H54 (cell line): ENCODE measurements at places on chromosomes 2 and 18.

GRCh38 chr2:65545837-65546805, 113.7 kb upstream of the SPRED2 start:
- DNase-seq = peak; percentile 56

- no peak for DNase-seq
These were observed 434.2 kb downstream of the MEIS1 start for GRCh38 chr2:66869076-66869475.

- no peak for DNase-seq
These were observed 55.5 kb upstream of the BIN1 start for GRCh38 chr2:127162261-127163089.

DNA sequence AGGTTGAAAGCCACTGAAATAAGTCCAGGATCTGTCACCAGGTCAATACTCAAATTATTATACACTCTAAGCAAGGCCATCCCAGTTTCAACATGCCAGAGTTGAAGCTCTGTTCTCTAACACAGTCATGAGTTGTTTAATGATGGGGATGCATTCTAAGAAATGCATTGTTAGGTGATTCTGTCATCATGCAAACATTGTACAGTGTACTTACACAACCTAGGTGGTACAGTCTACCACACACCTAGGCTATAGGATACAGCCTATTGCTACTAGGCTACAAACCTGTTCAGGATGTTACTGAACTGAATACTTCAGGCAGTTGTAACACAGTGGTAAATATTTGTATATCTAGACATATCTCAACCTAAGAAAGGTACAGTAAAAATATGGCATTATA, 162.2 kb downstream of the BAZ2B start:
- no peak for DNase-seq

DNA sequence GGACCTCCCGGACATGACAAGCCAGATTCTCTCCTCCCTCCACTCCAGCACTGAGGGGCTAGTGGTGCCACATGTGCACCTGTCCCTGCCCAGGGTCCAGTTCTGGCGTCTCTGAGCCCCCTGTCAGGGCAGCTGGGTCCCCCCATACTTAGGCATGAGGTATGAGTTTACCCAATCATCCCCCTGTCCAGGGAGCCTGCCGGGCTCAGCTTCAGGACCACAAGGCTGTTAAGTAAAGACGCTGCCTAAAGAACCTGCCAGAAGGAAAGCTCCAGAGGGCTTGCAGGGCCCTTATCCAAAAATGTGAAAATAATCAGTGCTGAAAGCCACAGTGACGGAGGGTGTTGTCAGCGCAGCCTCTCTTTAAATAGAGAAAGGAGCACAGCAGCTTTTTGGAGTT, 40.0 kb downstream of the SH3BP4 start:
- no peak for DNase-seq

- DNase-seq = no peak
These were observed 98.1 kb upstream of the YPEL5 start for GRCh38 chr2:30048636-30049175.

GRCh38 chr18:45050712-45051601, 370.3 kb downstream of the SETBP1 start:
- no peak for DNase-seq

GRCh38 chr2:209726311-209726710, 45.3 kb upstream of the UNC80 start:
- no peak for DNase-seq

GRCh38 chr18:11859903-11860407, 8.7 kb downstream of the CHMP1B start:
- DNase-seq = peak; percentile 64
